ENCODE measurements at places on chromosomes 3 and 15. TPM values are rescaled to one million over a fixed set of nuclear protein-coding genes. Genes with fewer than 3 reads are reported as not detected.

Gene EFHB
- 5.7 TPM for total RNA-seq

Gene HRG
- not detected for total RNA-seq

Gene C2CD4B
- total RNA-seq, result not detected

DNA sequence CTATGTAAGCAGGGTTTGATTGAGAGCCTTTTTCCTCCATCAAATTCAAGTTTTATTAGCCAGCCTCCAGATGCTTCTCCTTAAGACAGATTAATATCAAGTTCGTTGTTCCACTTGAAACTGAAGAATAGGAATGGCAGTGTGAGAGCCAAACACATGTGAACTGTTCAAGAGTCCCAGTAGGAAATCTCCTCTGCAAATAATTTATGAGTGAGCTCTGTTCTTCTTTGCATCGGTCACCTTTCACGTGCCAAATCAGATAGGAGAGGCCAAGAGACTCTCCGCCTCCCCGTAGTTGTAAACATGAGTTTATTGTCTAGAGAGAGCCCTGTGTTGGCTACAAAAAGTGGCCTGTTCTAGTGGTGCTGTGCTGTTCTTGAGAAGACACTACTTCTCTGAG is 372.1 kb upstream of the NR2F2 start:
- peak overlapping the region; percentile 65 for H3K27ac ChIP-seq
- no peaks in the 10 kb centered on the region for H3K36me3 ChIP-seq
- no peak for DNase-seq
- H3K4me1 ChIP-seq, result no peaks in the 10 kb centered on the region
- H3K4me3 ChIP-seq, result no peak overlapping the region

DNA sequence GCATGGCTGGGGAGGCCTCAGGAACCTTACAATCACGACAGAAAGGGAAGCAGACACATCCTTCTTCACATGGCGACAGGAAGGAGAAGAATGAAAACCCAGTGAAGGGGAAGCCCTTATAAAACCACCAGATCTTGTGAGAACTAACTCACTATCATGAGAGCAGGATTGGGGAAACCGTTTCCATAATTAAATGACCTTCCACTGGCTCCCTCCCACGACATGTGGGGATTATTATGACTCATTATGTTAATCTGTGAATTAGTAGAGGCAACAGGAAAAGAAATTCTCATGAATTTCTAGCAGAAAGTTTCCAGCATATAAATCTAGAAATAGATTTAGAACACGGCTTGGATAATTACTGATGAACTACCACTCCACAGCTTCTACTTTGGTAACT is 937.3 kb downstream of the ROBO1 start:
- no peaks in the 10 kb centered on the region for H3K36me3 ChIP-seq
- no peak overlapping the region for H3K27ac ChIP-seq
- H3K4me3 ChIP-seq, result no peak overlapping the region

- H3K4me3 ChIP-seq, result no peak overlapping the region
- no peak overlapping the region for H3K27ac ChIP-seq
- H3K4me1 ChIP-seq, result no peaks in the 10 kb centered on the region
- no peak for DNase-seq
These were observed 37.0 kb downstream of the GNB5 start for GRCh38 chr15:52153900-52154895.

GRCh38 chr3:28799084-28799483 is 450.5 kb upstream of the AZI2 start:
- H3K4me3 ChIP-seq, result no peak overlapping the region
- no peaks in the 10 kb centered on the region for H3K27me3 ChIP-seq
- no peaks in the 10 kb centered on the region for H3K4me1 ChIP-seq
- no peak for DNase-seq

GRCh38 chr15:35107122-35107521 is 22.0 kb upstream of the NANOGP8 start:
- no peaks in the 10 kb centered on the region for H3K36me3 ChIP-seq
- no peaks in the 10 kb centered on the region for H3K27me3 ChIP-seq
- H3K27ac ChIP-seq, result no peak overlapping the region
- H3K4me3 ChIP-seq, result no peak overlapping the region
- DNase-seq, result no peak

- H3K4me3 ChIP-seq, result no peak overlapping the region
- H3K27me3 ChIP-seq, result no peaks in the 10 kb centered on the region
- no peaks in the 10 kb centered on the region for H3K4me1 ChIP-seq
- H3K36me3 ChIP-seq, result no peaks in the 10 kb centered on the region
These were observed 107.7 kb downstream of the IGF2BP2 start for GRCh38 chr3:185717121-185717520.

Measured in uterus (tissue), 4 donors.